BJ (cell line): ENCODE measurements at places on chromosomes 7 and 10.

DNA sequence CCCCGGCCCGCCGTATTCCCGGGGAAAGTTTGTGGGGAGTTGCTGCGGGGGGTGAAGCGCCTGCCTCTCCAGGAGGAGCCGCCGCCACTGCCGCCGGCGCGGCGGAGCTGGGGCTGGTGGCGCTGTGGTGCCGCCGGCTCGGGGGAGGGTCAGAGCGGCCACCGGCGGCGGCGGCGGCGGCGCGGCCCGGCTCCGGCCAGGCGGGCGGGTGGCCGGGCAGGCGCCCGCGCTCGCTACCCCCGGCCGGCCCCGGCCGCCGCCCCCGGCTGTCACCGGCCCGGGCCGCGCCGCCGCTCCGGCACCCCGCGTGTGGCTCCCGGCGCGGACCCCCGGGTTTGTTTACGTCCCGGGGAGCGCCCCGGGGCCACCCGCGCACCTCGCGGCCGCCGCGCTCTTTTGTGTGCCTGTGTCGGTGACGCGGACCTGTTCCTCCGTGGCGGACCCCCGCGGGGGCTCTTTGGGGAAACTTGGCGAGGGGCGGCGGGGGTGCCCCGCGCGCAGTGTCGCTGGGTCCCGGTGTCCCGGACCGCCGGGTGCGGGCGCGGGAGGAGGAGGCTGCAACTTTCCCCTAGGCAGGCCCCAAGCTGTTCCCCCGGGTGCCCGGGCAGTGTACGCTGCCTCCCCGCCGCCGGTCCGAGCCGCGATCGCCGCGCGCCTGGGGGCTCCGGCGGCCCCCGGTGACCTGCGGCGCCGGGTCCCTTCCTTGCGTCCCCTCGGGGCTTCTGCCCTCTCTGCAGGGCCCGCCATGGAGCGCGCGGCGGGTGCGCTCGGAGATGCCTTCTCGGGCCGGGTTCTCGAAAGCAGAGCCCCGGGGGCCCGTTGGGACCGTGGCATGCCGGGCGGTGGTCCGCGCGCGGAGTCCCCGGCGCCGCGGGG lies 593 bp upstream of the CUX1 start:
- no peak for DNase-seq

DNA sequence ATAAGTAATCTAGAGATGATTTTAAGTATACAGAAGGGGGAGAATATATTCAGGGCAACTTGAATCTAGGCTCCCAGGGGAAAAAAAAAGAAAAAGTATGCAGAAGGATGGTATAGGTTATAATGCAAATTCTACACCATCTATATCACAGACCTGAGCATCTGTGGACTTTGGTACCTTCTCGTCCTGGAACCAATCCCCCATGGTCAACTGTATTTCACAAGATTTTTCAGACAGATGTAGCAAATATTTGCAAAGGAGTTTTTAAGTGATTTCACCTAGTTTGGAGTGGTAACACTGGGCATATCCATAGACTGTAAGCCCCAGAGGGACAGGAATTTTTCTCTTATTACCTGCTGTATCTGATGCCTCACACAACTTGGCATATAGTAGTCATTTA lies 58.8 kb downstream of the NOC3L start:
- no peak for DNase-seq

DNA sequence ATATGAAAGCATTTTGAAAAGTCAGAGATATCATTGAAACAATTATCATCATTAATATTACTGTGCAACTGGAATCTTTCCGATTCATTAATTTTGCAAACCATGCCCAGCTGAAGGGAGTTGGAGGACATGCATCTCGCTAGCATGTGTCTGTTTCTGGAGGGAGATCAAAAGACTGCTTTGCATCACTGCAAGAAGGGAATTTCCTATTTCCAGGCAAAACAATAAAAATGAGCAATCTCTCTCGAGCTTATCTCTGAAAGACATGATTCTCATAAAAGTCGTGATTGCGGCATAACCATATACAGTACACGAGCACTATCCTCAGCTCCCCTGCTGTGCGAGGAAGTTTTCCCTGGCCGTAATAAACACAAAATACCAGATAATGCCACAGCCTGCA lies 607.6 kb upstream of the DPP6 start:
- DNase-seq: no peak

DNA sequence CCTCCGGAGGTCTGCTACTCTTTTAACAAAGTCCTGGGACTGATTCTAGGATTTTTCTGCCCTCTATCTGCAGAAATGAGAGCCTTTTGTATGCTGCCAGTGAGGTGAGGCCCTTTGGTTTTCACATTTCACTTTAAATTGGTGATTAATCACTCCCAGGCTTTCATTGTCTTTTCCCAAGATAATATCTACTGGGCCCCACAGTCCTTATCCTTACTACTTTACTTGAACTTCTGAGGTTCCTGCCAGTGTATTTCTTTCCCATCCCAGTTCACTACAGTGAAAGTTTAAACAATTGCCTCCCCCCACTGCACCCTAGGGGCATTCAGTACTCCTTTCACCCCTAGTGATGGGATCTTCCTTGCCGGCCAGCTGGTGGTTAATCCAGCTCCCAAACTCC lies 127.4 kb upstream of the INHBA start:
- no peak for DNase-seq

DNA sequence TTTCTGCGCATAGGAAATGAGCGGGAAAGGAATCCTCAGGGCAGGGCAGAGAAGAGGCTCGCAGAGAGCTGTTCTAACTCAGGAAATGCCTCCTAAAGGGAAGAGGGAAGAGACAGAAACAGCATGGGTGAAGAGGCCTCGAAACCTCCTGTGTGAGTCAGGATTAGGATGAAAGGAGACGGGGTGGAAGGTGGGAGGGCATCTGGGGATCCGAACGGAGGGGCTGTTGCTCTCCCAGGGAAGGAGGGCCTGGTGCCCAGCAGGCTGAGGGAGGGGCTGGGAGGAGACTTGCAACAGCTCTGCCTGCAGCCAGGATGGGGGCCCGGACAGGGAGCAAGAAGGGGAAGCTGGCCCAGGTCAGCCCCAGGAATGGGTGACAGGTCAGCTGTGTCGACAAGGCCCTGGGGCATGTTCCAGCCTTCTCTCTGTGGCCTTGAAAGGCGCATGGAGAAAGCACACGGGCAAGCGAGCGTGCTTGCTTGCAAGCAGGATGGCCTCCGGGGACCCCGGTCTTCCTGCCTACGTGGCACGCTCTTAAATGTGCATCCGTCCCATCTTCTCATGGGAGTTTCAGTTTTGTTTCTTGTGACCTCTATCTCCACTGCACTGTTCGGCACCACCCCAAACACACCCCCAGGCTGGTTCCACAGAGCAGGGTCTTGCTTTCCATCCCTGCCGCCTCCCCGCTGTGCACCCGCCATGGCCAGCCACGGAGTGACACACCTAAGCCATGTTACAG lies 63.5 kb downstream of the HIPK2 start:
- no peak for DNase-seq

GRCh38 chr7:51307651-51308210 lies 8.9 kb downstream of the COBL start:
- DNase-seq: no peak

DNA sequence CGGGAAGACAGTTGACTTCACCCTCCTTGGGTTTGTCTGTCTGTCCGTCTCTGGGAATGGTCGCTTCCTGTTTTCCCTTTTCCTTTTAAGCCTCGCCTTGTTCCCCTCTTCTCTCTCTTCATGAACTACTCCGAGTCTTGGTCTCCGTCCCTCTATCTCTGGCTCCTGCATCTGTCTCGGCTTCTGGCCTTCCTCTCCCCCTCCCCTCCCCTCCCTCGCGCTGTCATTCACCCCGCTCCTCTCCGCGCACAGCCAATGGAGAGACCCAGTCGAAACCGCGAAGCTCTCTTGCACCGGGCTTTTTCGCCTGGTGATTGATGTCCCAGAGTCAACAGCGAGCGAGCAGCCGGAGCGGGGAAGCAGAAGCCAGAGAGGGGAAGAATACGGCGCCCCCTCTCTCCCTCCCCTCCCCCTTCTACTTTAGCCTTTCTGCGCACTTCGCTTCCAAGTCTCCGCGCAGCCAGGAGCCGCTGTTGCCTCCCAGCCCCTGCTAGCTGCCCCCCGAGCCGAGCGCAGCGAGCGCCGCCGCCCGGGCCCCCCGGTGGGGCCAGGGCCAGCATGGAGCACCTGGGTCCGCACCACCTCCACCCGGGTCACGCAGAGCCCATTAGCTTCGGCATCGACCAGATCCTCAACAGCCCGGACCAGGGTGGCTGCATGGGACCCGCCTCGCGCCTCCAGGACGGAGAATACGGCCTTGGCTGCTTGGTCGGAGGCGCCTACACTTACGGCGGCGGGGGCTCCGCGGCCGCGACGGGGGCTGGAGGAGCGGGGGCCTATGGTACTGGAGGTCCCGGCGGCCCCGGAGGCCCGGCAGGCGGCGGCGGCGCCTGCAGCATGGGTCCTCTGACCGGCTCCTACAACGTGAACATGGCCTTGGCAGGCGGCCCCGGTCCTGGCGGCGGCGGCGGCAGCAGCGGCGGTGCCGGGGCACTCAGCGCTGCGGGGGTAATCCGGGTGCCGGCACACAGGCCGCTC lies at the start of gene TLX1:
Gene TLX1, plus strand, starts transcription at position 317 of the 978 bp plus-strand sequence. Its CDS starts 242 bp downstream, at position 559.
- DNase-seq: no peak

DNA sequence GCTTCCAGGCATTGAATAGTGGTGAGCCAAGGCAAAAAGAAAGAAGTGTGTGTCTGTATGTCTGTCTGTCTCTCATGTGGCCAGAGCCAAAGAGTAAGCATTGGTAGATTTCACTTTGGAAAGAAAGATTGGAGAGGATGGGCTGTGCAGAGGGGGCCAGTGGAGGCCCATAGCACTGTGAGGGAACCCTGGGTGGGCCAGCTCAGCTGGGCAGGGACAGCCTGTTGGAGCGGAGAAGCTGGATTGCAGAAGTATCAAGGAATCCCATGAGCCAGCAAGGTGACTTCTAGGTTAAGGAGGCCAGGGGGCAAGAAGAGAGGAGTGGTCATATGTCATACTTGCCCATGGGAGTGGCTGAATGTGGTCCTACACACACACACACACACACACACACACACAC lies 1.5 kb upstream of the GRID1 start:
- no peak for DNase-seq

- no peak for DNase-seq
Measured at GRCh38 chr10:95414016-95414830, 123.4 kb upstream of the PDLIM1 start.

- no peak for DNase-seq
Measured at GRCh38 chr10:32650246-32650655, 204.3 kb downstream of the CCDC7 start.
